ENCODE measurements at places on chromosomes 13 and 19.

DNA sequence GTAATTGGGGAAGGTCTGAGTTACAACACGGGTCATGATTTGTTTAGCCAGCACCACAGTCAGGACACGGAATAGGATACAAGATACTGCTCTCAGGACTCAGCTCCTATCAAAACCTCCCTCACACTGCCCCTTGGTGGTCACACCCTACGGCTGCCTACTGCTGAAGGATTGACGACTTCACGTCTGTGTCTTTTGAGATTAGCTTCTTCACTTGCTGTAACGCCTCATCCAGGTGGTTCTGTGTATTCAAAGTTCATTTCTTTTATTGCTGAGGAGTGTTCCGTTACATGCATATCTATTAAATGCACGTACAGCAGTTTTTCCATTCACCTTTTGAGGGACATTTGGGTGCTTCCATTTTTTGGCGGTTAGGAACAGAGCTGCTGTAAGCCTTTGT is 46.3 kb downstream of the URI1 start:
- no peak for DNase-seq

DNA sequence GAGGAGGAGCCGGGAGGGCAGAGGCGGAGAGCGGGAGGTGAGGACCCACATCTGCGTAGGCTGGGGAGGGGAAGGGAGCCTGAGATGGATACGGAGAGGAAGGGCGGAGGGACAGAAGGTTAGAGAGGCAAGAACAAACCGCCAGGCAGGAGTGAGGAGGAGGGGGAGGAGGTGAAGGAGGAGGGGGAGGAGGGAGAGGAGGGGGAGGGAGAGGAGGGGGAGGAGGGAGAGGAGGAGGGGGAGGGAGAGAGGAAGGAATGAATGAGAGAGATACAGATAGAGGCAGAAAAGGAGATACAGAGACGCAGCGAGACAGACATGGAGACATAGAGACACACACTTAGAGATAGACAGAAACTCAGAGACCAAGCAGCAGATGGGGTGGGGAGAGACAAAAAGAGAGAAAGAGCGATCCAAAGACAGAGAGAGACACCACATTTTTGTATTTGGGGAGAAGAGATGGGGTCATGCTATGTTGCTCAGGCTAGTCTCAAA is 782 bp upstream of the CA11 start:
- DNase-seq: no peak

- DNase-seq: no peak
Observed at GRCh38 chr13:35474496-35475211, 1.8 kb downstream of the MAB21L1 start.

DNA sequence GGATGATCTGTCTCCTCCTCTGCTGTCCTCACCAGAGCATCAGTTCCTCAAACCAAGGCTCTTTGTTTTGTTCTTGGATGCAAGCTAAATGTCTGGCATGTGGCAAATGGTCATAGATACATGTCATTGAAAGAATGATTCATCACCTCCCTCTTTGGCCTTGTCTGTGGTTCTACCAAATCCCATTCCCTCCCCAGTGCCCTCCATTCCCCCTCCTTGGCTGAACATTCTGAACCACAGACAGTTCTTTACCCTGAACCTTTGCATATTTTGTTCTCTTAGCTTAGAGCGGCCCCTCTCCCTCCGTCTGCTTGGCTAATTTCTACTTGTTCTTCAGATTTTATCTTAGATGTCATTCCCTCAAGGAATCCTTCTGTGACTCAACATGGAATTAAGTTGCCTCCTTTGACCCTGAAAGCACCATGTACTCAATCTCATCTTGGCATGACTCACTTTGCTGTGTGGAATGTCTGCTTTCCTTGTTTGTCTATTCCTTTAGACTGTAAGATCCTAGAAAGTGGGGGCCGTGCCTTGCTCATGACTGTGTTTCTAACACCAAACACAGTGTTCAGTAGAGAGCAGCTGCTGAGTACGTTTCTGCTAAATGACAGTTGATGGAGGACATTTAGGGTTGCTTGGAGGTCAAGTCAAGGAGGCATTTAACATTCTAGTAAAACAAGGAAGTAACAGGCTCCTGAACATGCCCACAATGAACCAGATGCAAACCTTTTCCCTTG is 8.1 kb downstream of the ALOX5AP start:
- DNase-seq: no peak

- DNase-seq: no peak
Observed at GRCh38 chr19:18795540-18795939, 4.4 kb upstream of the COMP start.

- no peak for DNase-seq
Observed at GRCh38 chr19:13165162-13165997, 15.2 kb downstream of the IER2 start.

- no peak for DNase-seq
Observed at GRCh38 chr19:2337329-2337707, 8.8 kb downstream of the SPPL2B start.

- no peak for DNase-seq
Observed at GRCh38 chr19:53978975-53979801, 12.2 kb upstream of the CACNG6 start.

- DNase-seq: no peak
Observed at GRCh38 chr19:5935473-5936291, 21.6 kb downstream of the CAPS start.

DNA sequence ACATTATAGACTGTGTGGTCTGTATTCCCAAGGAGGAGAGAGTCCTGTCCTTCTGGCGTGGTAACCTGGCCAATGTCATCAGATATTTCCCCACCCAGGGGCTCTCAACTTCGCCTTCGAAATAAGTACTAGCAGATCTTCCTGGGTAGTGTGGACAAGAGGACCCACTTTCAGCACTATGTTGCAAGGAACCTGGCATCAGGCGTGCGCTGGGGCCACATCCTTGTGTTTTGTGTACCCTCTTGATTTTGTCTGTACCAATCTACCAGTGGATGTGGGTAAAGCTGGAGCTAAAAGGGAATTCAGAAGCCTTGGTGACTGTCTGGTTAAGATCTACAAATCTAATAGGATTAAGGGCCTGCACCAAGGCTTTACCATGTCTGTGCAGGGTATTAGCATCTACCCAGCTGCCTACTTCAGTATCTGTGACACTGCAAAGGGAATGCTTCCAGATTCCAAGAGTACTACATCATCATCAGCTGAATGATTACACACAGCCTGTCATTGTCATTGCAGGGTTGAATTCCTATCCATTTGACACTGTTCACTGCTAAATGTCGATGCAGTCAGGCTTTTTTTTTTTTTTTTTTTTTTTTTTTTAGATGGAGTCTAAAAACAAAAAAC is 148.0 kb downstream of the PRR20E start:
- DNase-seq: no peak

- DNase-seq: no peak
Observed at GRCh38 chr13:40923867-40924266, 95.2 kb downstream of the ELF1 start.

DNA sequence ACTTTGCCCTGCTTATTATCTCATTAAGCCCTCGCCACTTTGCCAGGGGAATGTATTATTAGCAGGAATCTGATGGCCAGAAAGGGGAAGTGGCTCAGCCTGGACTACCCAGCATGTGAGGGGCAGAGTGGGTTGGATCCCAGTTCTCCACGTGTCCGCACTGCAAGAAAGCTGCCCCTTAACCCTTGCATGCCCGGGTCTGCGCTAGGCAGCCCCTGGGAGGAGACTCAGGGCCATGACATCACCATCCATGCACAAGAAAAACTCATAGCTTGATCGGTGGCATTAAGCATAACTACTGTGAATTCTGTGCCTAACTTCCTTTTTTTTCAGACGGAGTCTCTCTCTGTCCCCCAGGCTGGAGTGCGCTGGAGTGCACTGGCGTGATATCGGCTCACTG is 8.9 kb downstream of the CACNG8 start:
- DNase-seq: no peak

DNA sequence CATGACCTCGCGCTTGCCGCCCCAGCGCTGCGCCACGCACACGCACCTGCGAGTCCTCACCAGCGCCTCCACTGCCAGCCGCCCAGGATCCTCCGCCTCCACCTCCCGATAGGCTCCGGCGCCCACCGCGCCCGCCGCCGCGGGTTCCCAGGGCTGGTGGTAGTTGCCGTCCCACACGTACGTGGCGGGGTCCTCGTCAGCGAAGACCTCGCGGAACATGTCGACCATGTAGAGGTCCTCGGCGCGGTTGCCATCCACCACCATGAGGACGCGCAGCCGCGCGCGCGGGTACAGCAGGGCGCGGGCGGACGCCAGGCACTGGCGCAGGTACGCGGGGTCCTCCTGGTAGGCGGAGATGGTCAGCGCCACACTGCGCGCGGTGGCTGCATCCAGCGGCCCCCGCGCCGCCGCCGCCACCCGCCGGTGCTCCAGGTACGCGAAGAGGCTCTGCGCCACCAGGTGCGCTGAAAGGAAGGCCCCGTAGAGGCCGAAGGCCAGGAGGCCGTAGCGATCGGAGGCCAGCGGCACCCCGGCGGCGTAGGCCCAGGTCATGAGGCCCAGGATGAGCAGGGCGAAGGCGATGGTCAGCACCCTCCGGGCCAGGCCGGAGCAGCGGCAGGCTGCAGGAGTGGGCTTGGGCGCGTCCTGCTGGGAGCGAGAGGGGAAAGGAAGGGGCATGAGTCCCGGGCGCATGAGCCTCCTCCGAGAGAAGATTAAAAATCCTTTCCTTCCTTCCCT is 4.4 kb downstream of the HAS1 start:
- DNase-seq: no peak

- no peak for DNase-seq
Observed at GRCh38 chr13:85665286-85665685, 133.9 kb downstream of the SLITRK6 start.

DNA sequence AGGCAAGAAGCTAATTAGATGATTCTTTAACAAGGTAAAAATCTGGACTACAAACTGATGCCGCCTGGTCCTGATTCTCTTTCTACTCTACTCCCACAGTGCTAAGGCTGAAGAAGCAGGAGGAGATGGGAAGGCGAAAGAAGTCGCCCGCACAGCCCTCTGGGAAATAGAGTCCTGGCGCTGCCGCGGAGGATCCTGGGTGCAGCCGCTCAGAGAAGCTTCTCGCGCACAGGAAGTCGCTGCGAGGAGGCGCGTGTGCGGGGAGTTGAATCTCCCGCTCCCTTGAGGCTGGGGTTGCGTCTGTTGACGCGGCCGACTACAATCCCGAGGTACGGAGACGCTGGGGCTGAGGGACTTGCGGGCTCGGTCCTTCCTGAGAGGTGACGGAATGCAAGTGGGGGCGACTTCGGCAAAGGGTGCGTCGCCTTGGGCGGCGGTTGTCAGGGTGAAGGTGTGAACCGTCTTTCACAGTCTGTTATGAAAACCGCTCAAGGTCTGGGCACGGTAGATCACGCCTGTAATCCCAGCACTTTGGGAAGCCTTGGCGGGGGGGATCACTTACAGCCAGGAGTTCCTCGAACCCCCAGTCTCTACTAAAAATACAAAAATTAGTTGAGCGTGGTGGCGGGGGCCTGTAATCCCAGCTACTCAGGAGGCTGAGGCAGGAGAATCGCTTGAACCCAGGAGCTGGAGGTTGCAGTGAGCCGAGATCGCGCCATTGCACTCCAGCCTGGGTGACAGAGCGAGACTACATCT is at the start of gene ZNF473:
TSS of gene ZNF473 (plus strand) at position 212 of the 756 bp plus-strand sequence. CDS start 5,078 bp downstream, outside the sequence.
- DNase-seq: peak; percentile 88

DNA sequence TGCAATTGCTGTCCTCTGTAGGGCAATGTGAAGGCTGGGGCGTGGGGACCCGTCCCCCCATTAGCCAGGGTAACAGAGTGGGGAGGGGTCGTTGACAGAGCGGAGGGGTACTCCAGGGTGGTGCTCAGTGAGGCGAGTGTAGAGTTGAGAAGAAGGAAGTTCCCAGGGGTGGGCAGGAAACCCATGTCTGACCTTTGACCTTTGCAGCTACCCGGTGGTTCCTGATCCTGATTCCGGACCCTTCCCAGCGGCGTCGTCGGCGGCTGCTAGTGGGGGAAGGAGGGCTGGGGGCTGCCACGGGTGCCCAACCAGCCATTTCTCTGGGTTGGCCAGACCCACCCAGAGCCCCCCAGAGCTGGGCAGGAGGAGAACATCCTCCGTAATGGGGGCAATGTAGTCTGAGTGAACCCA is 2.1 kb upstream of the PLVAP start:
- DNase-seq: no peak

DNA sequence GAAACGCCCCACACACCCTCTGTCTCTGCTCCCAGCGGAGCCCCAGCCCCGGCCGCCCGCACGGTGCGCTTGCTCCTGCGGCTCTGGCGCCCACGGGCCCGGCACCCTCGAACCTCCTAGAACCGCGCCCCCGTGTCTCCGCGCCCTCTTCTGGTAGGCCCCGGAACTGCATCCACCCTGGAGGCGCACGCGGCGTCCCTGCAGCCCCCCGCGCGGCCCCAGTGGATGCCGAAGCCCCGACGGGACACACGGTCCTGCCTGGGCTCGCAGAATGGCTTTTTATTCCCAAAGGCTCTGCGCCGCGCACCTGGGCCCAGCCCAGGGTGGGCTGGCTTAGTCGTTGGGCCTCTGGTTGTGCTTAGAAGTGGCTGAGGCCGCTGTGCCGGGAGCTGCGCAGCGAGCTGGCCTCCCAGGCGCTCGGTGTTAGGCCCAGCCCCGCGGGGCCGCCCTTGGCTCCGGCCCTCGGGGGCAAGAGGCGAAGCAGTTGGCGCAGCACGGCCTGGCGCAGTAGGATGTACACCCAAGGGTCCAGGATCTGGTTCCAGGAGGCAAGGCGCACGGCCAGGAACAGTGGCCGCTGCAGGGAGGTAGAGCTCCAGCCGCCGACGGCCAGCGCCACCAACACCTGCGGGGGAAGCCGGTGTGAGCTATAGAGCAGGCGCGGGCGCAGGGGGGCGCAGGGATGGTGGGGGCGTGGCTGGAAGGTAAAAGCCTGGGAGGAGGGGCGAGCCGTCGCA is 2.8 kb downstream of the PTGER1 start:
- DNase-seq: peak; percentile 79

GRCh38 chr19:40585982-40586422 is 9.3 kb downstream of the SHKBP1 start:
- no peak for DNase-seq

DNA sequence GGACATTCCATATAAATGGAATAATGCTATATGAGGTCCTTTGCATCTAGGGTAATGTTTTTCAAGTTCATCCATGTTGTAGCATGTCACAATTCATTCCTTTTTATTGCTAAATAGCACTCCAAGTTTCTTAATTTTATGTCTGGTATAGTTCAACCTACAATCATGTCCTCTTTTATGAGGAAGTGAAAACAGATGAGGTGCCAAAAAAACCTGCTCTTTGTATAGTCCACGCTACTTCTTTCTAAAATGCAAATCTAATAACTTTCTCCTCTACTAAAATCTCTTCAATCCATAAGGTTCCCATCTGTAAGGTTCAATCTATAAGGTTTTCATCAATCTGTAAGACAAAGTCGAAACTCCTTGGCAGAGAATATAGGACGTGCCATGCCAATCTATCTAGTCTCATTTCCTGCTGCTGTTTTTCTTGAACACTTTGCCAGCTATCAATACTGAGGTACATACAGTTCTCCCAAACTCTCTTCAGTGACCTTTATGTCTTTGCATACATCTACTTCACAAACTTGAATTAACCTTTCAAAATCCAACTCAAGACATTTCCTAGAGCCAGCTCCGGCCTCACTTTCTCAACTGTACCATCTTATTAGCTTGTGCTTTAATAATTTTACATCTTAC is 33.7 kb downstream of the INTS6 start:
- no peak for DNase-seq

- DNase-seq: no peak
Observed at GRCh38 chr13:109160887-109161669, 531.7 kb downstream of the MYO16 start.

GRCh38 chr19:14427461-14427860 is 5.6 kb upstream of the PKN1 start:
- DNase-seq: no peak

- DNase-seq: no peak
Observed at GRCh38 chr19:15529774-15530372, 21.5 kb downstream of the CYP4F22 start.

GRCh38 chr13:107351305-107351704 is 783.4 kb upstream of the ARGLU1 start:
- no peak for DNase-seq

Data from stimulated activated CD8-positive, alpha-beta memory T cell treated with anti-CD3 and anti-CD28 coated beads, Interleukin-7, amount 100 ng/mL, for 4 hours (primary cell).